Posterior vena cava (tissue), 2 donors: ENCODE measurements at places on chromosomes 2 and 18.
A peak's percentile ranks its signal among the peaks of the same experiment; 100 is the strongest.

DNA sequence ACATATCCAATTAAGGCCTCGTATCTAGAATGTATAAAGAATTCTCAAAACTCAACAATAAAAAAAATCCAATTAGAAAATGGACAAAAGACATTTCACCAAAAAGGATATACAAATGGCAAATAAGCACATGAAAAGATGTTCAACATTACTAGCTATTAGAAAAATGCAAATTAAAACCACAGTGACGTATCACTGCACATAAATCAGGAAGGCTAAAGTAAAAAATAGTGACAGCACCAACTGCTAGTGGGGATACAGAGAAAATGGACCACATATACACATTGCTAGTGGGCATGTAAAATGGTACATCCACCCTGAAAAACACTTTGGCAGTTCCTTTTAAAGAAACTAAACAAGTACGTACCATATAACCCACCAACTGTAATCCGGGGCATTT, 59.7 kb downstream of the SMAD4 start:
- no peak for DNase-seq

DNA sequence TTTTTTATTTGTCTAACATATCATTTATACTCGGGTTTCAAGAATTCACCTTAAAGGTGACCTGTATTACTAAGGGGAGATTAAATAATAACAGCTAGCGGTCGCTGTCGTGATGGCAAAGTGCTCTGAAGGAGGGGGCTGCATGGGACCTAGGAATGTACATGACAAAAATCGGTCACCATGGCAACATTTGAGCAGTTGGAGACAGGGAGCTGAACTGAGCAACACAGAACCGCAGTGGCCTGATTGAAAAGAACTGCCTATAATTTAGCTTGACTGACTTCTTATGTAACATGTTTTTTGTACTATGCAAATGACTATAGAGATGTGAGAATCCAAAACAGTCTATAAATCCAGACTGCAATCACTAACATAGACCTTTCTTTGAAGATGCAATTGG, 34.3 kb upstream of the EPHA4 start:
- no peak for DNase-seq

DNA sequence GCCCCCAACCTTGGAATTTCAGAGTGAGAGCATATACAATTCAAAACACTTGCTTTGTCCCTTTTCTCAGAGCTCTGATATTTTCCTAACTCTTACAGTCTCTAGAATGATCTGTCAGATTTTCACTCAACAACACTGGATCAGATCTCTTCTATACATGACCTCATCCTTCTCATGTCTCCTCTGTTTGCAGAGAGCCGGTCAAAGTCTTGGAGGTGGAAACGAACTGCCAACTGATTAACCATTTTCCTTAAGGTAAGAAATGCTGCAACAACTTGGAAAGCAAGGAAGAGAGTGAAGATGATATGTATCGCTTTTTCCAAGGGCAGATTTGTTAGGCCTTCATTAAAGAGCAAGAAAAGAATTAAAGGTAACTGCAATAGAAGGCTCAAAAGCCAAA, 4.9 kb downstream of the TMEM17 start:
- DNase-seq: no peak

DNA sequence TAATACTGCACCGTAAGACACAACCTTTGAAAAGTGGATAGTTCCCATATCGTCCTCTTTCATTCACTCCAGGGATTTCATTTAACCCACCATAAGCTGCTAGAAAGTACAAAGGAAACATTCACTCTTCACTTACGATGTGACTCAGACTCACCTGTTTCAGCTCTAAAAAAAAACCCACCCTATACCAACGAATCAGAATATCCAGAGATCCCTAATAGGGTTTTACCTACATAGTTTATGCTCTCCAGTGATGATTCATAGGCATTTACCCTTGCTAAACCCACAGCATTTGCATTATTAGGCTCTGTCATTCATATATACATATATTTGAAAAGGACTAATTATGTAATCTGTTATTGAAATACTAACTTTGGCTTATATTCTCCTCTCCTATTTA, 60.2 kb downstream of the PRPF40A start:
- no peak for DNase-seq

DNA sequence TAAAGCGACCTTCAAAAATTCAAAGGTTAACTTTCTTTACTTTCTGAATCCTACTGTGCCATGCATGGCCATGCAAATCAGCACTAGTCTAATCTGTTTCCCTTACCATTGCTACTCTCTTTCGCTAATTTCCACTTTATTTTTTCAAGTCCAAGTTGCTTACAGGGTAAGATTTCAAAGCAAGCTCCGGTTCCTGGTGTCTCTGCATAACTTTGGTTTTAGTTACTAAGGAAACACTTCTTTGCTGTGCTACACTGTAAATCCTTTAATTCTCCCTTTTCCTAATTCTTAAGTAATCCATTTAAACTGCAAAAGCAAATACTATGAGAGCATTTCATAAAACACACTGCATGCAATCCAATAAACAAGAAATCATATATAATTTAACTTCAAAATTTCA, 383.5 kb upstream of the LYPD1 start:
- no peak for DNase-seq

GRCh38 chr2:18932853-18933252, 343.5 kb upstream of the NT5C1B start:
- no peak for DNase-seq

DNA sequence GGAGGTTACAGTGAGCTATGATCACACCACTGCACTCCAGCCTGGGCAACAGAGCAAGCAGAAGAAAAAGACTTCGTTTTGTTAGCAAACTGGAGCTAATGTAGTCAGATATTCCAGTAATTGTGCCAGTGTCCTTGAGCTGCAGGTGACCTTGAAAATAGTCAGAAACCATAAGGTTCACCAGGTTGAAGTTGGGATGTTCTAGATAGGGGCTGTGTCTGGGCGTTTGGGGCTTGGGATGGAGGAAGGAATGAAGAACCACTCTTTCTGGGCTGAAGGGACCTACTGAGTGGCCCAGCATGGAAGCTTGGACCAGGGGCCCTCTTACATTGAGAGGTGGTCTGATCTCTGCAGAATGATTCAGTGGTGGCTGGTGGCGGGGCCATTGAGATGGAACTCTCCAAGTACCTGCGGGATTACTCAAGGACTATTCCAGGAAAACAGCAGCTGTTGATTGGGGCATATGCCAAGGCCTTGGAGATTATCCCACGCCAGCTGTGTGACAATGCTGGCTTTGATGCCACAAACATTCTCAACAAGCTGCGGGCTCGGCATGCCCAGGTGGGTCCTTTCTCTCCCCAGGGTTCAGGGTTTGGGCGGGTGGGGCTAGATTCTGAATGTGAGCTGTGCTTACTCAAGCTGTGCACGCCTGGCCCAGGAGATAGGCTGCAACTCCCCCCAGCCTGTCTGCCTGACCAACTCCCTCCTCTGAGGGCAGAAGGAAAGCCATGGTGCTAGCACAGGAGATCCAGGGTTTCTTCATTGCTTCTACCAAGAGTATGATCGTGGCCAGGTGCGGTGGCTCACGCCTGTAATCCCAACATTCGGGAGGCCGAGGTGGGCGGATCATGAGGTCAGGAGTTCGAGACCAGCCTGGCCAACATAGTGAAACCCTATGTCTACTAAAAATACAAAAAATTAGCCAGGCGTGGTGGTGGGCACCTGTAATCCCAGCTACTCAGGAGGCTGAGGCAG, 17.1 kb downstream of the CCT7 start:
- peak; percentile 60 for DNase-seq

GRCh38 chr18:63199743-63200241, 119.8 kb downstream of the BCL2 start:
- DNase-seq: no peak

DNA sequence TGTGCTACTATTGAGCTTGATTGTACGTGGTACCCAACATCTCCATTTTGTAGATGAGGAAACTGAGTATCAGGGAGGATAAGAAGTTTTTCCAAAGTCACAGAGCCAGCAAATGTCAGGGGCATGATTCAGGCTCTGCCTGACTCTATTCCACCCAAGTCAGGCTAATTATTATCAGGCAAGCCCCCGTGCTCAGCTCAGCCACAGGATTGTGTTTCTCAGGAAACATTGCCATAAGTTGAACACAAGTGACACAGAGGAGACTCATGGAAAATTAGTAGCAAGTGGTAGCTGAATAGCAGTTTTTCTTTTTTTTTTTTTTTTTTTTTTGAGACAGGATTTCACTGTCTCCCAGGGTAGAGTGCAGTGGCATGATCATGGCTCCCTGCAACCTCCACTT, 260.5 kb downstream of the C1D start:
- no peak for DNase-seq
